Esophagus muscularis mucosa (tissue), 4 donors: ENCODE measurements at places on chromosomes 1 and 21. TPM values are rescaled to one million over a fixed set of nuclear protein-coding genes. Genes with fewer than 3 reads are reported as not detected.

KRTAP12-2 gene
- total RNA-seq = not detected

KCNH1 gene
- 0.50 TPM for total RNA-seq

ARHGAP30 gene
- 4.6 TPM for total RNA-seq

LCK gene
- 0.97 TPM for total RNA-seq

LCE1A gene
- total RNA-seq = not detected

VANGL2 gene
- 5.8 TPM for total RNA-seq

GALE gene
- total RNA-seq = 7.1 TPM

TMEM82 gene
- not detected for total RNA-seq

DNA sequence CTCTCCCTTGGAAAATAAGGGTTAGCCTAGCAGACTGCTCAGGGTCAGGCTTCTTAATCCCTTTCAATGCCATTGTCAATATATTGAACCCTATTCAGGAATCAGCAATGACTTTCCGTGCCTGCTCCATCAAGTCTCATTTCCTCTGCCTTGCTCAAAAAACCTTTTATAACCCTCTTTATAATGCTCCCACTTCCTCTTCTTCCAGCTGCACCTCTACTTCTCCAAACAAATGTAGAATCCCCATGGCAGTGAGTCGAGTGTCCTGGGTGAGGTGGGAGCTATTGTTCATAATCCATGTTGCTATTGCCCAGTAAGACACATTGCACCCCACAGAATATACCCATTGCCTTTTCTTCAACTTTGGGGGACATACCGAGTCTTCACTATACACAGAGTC, 58.6 kb downstream of the OLIG1 start:
- DNase-seq = no peak

DNA sequence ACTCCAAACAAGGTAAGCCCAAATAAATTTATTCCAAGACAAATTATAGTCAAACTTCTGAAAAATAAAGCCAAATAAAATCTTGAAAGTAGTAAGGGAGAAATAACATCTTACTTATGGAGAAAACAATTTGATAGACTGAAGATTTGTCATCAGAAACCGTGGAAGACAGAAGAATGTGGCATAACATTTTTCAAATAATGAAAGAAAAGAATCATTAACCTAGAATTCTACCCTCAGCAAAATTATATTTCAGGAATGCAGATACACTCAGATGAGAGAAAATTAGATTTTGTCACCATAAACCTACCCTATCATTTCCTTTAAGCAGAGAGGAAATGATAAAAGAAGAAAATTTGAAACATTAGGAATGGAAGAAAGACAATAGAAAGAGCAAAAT, 27.3 kb upstream of the PADI1 start:
- DNase-seq = no peak

DNA sequence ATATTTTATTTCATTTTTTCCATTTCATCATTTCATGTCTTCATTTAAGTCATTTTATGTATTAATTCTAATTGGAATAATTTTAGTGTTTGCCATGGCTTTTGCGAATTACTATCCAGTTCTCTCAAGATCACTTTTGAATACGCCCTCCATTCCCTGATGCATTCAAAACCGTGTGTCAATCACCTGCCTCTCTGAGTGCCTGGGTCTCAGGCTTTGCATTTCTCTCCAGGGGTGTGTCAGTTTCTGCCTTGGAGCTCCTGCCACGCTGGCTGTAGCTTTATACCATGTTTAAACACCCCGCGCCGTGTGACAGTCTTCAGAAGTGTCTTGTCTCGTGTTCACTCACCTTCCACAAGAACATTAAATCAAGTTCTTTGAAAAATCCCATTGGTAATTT, 7.4 kb upstream of the DNMT3L start:
- no peak for DNase-seq

DNA sequence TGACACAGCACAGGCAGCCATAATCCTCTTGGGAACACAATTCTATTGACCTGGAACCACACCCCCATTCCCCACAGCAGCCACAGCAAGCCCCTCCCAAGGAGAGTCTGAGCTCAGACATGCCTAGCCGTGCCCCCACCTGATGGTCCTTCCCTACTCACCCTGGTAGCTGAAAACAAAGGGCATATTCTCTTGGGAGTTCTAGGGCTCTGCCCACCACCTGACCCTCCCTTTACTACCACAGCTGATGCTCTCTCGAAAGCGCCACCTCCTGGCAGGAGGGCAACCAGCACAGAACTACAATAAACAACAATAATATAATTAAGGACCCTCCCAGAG, 184.8 kb upstream of the COA6 start:
- DNase-seq = peak; percentile 77

DNA sequence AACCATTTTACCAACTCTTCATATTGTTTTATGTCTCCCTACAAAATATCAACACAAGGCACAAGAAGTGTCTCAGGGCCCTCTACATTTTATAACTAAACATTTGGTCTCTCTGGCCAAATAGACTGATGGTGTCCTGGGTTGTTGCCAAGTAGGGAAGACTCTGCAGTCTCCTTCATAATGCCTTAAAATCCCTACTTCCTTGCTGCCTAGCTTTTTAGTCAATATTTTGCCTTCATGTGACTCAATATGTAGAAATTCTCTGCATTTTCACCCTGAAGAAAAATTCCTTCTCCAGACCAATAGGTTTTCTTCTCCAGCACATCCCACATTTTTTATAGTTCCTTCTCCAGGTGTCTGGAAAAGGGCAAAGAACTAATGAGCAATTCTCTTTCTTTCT, 72.6 kb upstream of the IPO9 start:
- DNase-seq = no peak

DNA sequence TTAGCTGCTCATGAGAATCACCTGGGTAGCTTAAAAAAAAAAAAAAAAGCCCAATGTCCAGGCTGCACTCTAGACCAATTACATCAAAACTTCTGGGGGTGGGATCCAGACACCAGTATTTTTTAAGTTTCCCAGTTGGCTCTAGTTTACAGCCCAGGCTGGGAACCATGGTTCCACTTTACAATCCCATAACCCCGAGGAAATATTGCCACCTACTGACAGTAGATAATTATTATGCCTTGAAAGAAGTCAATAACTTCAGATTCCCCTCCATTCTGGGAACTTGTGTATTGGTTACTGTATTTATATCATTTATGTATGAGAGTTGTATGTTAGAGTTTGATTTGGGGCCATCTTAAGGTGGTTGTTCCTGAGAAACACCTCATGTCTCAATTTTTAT, 100.2 kb downstream of the SPATA46 start:
- DNase-seq = no peak

DNA sequence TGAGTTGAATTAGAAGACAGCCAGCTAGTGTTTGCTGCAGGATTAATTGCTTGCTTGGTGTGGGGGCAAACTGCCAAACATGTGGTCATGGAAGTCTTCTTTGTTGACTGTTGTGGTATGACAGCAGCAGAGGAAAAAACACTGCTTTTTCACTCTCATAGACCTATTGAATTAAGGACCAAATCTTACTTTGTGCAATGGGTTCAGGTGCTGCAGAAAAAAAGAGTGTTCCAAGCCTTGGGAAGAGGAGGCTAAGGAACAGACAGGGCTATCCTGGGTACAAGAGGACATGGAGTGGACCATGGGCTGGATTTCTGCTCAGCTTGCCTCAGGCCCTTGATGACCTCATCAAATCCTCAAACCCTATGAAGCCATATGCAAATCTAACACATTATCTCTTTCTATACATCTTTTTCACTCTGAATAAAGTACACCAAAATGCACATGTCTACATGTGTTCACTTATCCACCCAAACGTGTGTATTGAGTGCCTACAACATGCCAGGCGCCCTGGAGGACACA, 61.5 kb downstream of the SIPA1L2 start:
- DNase-seq = no peak

- DNase-seq = no peak
These were observed 59.8 kb downstream of the PTPN14 start for GRCh38 chr1:214491468-214492146.

- no peak for DNase-seq
These were observed 160.5 kb downstream of the PEX14 start for GRCh38 chr1:10635085-10635896.

DNA sequence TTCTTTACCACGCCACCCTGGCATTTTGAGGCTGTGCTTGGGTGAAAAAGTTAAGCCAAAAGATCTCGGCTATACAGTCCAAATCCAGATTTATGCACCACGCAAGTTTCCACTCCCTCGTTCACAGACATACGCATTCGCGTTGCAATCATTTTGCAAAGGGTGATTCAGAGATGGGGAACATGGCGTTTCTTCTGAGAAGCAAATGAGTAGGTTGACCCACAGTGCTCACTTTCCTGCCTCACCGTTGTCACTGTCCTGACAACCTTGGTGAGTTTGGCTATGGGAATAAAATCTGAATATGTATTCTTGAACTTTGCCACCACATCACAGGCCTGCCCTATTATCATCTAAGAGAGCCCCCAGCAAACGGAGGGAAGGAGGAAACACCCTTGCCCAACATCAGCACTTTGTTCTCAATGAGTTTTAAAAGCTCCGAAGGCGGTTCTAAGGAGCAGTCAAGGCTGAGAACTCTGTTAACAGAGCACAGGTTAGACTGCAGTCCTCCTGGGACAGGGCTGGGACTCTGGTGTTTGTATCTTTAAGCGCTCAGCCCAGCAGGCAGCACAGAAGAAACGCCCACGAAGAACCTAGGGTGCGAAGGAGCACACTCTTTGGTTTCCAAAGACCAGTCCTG, 86.4 kb downstream of the RUNX1 start:
- DNase-seq = no peak

DNA sequence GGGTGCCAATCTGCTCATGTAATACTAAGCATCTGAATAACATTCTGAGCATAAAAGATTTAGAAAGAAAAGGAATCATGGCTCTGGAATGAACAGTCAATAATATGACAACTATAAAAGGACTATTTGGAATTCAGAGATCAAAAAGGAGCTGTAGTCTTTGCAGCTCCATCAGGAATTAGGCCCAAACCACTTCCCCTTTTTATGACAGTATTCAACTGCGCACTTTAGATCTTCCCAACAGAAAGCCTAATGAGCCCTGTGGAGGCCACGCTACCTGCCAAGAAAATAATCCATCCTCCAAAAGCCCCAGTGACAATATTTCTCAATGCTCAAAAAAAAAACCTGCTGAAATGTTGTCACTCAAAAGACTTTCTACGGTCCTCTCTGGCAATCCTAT, 163.2 kb downstream of the SNX7 start:
- no peak for DNase-seq

GRCh38 chr1:30657131-30658013, 66.0 kb downstream of the MATN1 start:
- DNase-seq = no peak

DNA sequence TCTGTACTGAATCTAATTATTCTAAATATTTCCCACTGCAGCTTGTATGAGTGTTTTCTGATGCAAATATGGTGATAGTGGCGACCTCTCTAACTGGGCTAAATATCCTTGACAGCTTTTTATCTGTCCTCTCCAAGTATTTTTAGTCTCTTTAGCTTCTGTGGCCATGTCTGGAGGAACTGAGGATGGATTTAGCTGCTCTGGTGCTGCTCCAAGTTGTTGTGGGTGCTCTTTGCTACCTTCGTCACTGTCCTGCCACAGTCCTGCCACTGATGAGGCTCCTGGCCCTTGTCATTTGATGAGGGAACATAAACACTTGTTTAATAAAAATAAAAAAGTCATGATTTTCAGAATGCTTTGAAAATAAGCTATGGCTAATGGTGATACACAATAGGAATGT, 15.9 kb downstream of the CAMTA1 start:
- no peak for DNase-seq

DNA sequence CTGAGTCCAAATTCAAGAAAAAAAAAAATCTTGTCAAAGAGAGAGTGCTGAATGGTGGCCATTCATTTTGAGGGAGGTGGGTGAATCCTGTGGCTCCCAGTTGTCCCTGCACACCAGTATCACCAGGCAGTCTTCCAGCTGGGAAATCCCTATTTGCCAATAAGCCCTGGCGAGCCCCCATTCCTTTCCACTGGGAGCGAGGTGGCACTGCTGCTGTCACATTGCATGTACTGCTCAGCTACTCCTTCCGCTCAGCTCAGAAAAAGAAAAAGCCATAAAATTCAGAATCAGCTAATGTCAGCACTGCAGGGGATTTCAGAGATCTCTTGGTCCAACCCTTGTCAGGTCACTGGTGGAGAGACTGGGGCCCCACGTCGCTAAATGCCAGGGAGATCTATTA, 298.5 kb downstream of the OMA1 start:
- no peak for DNase-seq

GRCh38 chr1:162004441-162004950, 19.2 kb downstream of the OLFML2B start:
- no peak for DNase-seq

- no peak for DNase-seq
These were observed 40.4 kb downstream of the CASZ1 start for GRCh38 chr1:10755970-10756521.

DNA sequence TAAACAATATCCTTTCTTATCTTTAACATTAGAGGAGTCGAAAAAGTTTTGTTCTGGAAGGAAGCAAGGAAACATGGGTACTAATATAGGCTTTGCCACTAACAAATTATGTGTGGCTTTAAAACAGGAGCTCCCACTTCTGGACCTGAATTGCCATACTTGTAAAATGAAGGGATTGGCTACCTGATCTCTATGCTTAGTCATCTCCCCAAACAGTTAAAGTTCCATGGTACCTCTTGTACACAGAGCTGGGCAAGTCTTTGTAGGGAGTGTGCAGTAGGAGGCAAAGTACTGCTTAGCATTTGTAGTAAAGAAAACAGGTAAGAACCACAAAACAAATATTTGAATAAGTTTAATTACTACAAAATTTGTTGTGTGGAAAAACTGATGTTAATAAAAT, 81.3 kb downstream of the MAST2 start:
- no peak for DNase-seq

GRCh38 chr1:43912607-43913006, 21.0 kb upstream of the ARTN start:
- no peak for DNase-seq

- no peak for DNase-seq
These were observed 12.2 kb downstream of the SMAP2 start for GRCh38 chr1:40385437-40386358.

GRCh38 chr1:172630056-172630818, 28.7 kb upstream of the FASLG start:
- no peak for DNase-seq

- DNase-seq = no peak
These were observed 9.1 kb upstream of the ATP5PO start for GRCh38 chr21:33924766-33925100.

DNA sequence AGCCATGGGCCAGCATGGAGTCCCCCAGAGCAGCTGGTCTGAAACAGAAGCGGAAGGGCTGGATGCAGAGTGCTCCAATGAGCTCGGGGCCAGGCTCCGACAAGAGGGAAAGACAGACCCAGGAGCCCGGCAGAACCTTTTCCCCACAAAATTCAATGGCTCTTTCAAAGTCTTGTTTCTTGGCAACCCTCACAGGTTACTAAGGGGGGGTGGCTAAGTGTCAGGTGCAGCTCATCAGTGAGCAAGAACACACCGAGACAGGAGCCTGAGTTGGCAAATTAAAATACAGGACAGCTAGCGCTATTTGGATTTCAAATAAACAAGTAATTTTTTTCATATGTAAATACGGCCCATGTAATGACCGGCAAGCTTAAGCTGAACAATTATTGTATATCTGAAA, 27.3 kb downstream of the PGBD5 start:
- no peak for DNase-seq
